ENCODE measurements at places on chromosomes 3 and 15.

- no peak for DNase-seq
Measured at GRCh38 chr15:47750740-47751262, 33.5 kb downstream of the SEMA6D start.

GRCh38 chr3:10008588-10009344 lies 17.5 kb upstream of the FANCD2 start:
- peak; percentile 52 for DNase-seq

GRCh38 chr15:87741350-87741749 lies 515.2 kb downstream of the NTRK3 start:
- no peak for DNase-seq

- no peak for DNase-seq
Measured at GRCh38 chr3:50210510-50211367, 5.7 kb downstream of the SLC38A3 start.

DNA sequence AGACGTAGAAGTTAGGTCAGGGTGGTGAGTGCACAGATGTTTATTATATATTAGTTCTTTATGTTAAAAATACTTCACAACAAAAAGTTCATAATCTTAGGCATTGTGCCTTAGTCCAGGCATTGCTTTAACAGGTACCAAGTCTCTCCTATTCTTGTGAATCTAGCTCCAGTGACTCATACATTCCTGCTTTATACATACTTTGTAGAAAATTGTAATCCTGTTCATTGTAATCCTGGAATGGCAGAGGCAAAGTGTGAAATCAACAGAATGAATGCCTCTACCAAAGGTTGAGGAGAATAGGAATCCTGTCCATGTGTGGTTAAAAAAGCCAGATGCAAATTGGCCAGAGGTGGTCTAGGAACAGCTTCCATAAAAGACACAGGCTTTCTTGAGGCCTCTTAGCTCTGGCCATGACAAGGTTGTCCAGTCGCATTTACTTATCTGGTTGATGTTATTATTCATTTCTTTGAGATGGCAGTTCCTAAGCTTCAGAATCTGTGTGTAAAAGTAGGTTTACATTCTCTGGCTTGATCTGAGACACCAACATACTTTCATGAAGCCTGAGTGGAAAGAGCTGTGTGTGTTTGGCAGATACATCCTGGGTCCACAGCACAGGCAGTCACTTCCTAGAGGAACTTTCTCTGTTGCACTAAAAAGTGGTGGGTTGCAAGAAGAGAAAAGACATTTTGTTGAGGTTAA lies 109.0 kb downstream of the CDIN1 start:
- DNase-seq, result no peak

DNA sequence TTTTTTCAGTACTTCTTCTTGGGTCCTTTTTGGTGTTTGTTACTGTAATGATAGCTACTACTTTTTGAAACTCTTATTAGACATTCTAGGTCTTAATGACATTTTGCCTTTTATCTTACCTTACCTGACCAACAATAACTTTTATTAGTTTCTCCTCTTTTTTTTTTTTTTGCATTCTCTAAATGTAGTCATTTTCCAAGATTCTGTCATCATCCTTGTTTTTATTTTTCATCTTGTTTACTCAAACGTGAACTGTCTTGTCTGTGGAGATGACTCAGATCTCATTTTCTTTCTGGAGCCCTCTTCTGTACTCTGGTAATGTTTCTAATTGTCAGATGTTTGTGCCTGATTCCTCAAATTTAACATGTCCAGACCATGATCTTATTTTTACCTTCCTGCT lies 2.9 kb downstream of the ABHD5 start:
- DNase-seq, result no peak

DNA sequence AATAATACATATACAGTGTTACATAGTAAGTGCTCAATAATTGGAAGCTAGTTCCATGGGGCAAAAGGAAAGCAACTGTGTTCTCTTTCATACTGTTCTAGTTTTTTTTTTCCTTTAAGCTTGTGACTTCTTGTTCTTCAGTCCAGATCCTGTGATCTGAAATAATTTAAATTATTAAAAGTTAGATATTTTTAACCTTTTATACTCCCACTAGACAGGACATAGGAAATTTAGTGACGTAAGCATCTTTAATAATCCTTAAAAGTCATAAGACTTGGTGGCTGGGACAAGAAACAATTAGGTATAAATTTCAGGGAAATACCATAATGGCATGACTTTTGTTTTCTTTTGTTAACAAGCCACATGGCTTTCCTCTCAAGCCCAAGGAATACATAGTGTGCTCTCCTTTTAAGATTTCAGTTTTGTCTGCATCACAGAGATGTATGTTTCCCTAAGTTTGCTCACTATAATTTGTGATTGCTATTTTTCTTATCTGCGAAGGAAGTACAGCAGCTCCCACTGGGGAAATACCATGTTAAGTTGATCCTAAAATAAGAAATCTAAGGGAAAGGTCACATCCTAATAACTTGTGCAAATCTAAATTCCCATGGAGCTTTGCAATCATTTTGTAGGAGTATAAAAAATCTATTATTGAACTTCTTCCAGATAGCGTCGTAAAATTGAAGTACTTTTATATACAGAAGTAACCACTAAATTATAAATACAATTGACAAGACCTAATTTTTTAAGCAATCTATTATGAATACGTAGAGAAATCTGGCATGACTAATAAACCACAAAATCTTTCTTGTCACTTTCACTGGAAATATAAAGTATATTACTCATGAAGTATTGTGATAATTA lies 30.1 kb downstream of the PPARG start:
- DNase-seq, result no peak

DNA sequence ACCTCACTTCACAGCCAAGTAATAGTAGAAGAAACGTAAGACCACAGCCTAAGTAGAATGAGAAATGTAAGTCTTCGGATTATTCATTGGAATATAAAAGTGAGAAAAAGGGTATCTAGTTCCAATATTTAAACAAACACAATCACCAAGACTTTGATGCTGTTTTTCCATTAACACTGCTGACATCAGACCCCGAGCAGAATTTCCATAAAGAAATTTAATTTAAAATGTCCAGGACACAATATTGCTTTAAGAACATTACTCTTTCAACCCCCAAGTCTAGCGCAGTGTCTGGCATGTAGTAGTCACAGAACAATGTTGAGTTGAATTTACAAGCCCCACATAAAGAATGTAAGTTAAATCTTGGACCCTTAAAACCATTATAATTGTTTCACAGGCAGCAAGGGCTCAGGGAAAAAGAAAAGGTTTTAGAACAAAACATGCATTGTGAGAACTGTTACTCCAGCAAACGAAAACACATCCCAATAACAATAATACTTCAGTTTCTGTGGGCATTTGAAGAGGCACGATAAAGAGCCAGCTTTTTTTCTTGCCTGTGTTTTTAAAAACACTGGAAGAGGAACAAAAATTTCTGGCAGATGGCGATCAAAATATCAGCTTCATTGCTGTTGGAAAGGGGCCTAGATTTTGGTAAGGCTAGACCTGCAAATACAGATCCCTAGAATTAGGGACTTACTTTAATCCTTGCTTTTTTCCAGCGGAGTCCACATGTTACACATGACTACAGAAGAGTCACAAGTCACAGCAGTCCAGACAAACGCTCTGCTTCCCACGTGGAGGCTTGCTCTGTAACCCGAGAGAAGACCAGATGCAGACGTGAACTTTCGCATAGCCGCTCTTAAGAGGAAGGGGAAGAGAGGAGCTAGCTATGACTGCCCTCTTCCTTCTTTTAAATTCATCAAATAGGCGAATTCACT lies 77.9 kb upstream of the IGSF10 start:
- no peak for DNase-seq

DNA sequence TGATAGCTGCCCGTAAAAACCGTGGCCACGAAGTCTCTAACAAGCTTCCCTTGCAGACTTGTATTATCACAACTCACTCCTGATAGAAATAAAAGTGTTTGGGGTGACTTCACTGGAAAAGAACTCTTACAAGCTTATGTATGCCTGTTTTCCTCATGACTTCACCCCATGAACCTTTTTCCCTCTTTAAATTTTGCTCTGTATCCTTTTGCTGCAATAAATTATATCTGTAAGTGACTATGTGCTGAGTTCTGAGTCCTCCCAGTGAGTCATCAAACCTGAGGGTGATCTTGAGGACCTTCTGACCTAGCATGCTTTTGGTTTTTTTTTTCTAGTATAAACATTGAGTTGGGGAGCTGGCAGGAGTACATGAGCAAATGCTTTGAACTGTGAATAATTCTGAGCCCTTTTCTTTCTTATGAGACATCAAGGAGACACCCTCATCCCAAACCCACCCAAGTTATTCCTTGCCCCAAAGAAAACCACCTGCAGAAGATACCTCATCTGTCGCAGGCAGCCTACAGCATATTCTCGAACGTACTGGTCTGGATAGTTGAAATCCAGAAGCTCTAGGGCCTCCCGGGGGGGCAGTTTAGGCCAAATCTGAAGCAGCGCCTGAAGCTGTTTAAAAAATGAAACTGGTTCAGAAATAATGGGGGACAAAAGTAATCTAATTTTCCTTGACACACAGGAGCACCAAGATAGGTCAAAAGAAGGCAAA lies 85.9 kb downstream of the FAIM start:
- DNase-seq, result no peak

DNA sequence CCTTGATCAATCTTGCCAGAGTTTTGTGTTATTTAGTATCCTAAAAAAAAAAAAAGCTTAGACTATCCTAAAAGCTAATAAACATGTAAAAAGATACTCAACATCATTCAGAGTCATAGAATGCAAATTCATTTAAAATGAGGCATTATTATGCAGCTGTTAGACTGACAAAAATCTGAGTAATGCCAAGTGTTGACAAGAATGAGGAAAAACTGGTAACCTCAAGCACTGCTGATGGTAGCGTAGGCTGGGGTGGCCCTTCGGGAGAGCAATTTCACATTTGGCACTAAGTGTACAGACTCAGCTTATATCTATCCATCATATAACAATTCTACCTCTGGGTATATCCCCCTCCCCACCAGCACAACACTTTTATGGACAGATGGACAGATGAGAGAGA lies 280.4 kb downstream of the RAP2B start:
- no peak for DNase-seq

DNA sequence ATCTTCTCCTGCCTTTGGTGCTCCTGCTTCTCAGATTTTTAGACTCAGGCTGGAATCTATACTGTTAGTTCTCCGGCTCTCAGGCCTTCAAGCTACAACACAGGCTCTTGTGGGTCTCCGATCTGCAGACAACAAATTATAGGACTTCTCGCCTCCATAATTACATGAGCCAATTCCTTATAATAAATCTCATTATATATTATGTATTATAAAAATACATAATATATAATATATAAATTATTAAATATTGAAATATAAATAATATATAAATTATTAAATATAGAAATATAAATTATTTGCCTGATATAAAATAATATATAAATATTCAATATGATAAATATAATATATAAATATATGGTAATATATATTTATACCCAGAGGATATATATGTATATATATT lies 1214.0 kb downstream of the ROBO2 start:
- no peak for DNase-seq

GRCh38 chr15:58770519-58770856 lies 614 bp upstream of the MINDY2 start:
- no peak for DNase-seq

DNA sequence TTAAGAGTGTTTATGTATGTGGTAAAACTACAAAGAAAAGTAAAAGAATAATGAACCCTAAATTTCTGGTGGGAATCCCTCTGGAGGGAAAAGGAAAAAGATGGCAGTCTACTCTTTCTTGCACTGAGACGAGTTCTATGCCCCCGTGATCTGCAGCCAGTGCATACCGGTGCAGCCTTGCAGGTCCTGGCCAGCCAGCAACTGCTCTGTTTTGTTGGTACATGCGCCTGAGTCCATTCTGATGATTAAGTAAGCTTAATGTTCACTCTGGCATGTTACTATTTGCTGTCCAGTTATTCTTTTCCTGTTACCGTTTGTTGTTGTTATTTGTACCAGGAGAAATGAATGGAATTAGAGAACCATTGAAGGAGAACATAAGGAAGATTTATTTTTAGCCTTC lies 95.1 kb upstream of the TMC3 start:
- DNase-seq, result no peak

- no peak for DNase-seq
Measured at GRCh38 chr3:141556034-141556433, 69.2 kb downstream of the RASA2 start.

DNA sequence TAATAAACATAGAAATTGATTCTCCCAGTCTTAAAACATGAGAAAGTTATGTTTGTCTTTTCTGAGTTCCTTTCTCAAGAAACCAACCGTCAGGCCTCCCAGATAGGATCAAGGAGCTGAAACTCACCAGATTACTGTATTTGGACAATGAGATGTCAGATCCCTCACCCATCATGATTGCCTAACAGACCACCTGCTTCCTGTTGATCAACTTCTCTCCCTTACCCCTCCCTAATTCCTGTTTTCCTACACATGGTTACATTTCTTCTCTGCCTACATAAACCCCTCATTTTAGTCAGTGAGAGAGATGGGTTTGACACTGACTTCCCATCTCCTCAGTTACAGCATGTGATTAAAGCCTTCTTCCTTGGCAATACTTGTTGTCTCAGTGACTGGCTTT lies 917.5 kb downstream of the FHIT start:
- no peak for DNase-seq

DNA sequence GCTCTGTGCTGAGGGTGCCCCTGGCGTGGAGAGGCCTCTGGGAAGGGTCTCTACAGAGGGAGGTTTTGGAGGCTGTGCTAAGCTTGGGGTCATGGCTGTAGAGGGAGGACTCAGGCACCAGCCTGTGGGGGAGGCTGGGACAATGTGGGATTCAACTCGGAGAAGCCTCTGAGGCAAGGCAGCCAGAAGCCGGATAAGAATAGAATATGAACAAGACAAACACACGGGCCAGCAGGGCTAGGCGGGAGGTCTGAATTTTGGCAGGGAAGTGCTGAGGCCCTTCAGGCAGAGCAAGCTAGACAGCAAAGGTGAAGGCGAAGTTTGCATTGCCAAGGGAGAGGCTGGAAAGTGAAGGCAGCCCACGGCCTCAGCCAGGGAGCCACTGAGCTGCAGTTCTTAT lies 612.1 kb upstream of the NR2F2 start:
- no peak for DNase-seq

GRCh38 chr15:90174140-90174875 lies 26.8 kb upstream of the SEMA4B start:
- DNase-seq, result no peak

- no peak for DNase-seq
Measured at GRCh38 chr3:59753808-59754450, 704.1 kb upstream of the CFAP20DC start.

DNA sequence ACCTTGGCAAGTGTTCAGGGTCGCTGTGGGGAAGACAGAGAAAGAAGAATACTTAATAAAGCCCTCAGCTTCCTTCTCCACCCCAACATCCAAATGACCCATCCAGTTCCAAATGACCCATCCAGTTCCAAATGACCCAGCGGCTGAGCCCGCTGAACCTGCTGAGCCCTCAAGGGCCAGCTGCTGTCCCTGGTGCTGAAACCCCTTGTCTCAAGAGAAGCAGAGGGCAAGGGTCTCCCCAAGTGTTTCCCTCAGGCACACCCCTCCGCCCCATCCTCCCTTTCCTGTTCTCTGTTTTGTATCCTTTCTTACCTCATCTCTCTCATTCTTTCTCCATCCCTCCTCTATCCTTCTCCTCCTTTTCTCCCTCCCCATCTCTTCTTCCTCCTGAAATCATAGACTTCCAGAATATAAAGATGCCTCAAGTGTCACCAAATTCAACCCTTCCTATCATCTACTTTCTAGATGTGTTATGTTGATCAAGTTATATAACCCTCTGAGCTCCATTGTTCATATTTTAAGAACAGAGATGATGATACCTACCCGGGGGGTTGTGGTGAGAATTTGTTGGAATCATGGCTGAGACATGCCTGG lies 29.0 kb downstream of the CCDC33 start:
- no peak for DNase-seq

GRCh38 chr3:142318331-142318730 lies 92.9 kb upstream of the GK5 start:
- no peak for DNase-seq

Data from activated T-helper 1 cell treated with Interleukin-2 at 50 U/mL for 16 hours (primary cell).